ENCODE measurements at places on chromosomes 2 and 18.

DNA sequence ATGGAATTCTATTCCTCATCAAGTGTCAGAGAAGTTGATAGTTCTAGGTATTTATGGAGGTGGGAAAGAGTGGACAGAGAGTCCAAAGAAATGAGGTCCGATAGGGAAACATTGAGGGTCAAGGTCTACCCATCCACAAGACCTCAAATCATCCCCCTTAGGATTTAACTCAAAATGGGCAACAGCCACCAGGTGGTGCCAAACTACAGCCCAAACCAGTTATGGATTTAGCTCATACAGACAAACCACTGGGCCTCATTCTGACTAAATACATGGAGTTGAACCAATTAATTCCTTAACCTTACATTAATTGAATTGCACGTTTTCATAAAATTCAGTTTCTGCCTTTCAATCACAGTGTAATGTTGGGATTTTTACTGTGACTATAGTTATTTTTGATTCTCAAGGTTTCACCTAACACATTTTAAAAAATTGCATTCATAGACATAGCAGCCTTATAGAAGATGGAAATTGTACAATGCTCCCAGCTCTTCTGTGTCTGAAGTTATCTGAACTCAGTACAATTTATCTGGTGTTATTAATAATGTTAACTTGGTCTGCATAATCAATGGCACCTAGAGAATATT is 98.2 kb upstream of the HNMT start:
- DNase-seq: no peak

- no peak for DNase-seq
These were observed 4.6 kb downstream of the DOCK10 start for GRCh38 chr2:225037415-225038230.

- DNase-seq: no peak
These were observed 35.7 kb downstream of the NOL10 start for GRCh38 chr2:10654069-10654468.

DNA sequence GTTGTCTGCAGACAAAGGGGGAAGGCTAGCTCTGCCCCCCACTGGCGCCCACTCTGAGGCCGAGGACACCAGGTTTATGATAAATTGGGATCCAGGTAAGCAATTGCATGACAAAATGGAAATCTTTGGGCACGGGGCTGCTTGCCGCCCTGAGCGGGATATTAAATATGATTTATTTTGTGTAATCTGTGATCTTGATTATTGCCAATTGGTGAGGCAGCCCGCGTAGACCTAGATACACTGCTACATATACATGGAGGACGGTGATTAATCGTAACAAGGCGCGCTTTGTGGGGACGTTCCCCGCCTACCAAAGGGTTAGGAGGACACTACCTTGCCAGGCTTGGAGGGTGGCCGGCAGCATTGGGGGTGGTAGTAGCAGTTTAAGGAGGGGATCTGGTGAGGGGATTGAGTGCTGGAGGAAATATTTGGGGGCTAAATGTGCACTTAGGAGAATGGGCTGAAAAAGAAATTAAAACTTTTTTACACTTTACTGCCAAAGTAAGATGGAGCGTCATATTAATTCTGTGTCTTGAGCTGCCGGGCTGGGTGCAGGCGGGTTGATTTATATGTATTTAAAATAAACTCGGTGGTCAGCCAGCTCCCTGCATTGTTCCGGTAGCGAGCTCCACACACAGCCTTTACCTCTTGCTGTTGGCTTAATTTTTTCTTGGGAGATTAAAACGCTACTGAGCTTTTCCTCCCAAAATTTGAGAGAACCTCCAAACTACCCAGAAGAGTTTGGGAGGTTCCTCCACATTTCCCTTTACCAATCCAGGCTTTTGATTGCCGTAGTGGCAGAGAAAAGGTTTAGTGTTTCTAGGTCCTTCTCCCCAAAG is 4.1 kb downstream of the HOXD3 start:
- no peak for DNase-seq

GRCh38 chr18:2979871-2980790 is 32.8 kb downstream of the LPIN2 start:
- no peak for DNase-seq

GRCh38 chr2:47313728-47314127 is 89.2 kb upstream of the MSH2 start:
- DNase-seq: no peak

GRCh38 chr2:175126661-175127060 is 41.3 kb downstream of the ATF2 start:
- no peak for DNase-seq

DNA sequence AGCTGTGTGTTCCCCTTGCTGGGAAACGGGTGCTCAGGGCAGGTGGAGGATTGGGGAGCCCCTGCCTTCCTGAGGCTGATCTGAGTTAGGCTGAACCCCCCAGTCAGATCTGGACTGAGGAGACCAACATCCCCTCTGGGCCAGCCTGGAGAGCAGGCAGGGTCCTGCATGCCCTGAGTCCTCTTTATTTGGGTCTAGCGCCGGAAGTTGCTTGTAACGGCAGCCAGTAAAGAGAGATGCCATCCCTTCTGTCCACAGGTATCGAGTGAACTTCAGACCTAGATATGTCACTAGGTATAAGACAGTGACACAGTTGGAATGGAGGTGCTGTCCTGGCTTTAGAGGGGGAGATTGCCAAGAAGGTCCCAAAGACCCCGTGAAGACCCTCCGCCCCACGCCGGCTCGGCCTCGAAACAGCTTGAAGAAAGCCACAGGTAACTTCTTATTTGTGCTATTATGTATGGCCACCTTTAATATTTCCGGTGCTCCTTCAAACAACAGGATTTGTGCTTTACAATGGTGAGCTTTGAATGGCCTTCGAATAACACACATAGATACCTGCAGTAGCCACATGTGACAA is 38.0 kb downstream of the EMILIN2 start:
- DNase-seq: no peak

DNA sequence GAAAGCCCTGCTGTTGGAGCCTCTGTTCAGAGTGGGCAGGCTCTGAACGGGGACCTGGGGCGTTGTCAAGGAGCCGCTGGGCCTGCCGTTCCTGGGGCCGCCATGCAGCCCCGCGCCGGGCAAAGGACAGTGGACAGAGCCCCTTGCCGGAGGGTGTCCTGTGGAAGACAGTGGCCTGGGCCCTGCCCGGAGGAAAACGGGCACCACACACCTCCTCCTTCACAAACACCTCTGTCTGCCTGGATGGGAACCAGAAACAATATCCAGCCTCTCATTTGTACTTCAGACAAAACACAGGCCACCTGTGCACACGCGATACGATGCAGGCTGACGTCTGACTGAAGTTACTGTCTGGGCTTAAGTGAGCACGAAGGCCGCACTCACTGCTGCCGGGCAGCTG is 233.7 kb downstream of the TWIST2 start:
- no peak for DNase-seq

- no peak for DNase-seq
These were observed 22.0 kb upstream of the INHBB start for GRCh38 chr2:120323807-120324399.

DNA sequence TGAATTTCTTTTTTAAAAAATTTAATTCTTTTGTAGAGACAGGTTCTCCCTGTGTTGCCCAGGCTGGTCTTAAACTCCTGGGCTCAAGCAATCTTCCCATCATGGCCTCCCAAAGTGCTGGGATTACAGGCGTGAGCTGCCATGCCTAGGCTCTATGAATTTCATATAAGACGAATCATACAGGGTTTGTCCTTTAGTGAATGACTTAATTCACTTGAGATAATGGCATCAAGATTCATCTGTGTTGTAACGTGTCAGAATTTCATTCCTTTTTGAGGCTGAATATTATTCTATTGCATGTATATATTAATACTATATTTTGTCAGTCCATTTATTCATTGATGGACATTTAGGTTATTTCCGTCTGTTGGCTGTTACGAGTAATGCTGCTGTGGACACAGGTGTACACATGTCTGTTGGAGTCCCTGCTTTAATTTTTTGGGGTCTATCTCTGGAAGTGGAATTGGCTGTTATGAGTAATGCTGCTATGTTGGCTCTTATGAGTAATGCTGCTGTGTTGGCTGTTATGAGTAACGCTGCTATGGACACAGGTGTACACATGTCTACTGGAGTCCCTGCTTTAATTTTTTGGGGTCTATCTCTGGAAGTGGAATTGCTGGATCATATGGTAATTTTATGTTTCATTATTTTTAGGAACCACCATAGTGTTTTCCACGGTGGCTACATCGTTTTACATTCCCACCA is 210.6 kb downstream of the CAMKMT start:
- DNase-seq: no peak

GRCh38 chr2:3682811-3683210 is 20.6 kb upstream of the DCDC2C start:
- DNase-seq: no peak

DNA sequence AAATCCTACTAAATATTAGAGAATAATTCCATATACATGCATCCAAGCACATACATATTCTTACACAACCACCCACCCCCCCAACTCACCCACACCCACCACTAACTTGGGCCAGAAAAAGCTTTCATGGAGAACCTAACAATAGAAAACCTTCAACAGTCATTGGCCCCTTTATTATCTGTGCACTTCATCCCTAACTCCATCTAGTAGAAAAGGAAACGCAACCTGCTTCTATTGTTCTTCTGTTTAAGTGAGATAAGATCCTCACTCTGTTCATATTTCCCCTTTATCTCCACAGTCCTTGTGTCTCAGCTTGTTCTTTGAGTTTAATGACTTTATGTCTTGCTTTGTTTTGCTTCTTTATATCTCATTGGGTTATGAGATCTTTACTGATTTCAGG is 1740.2 kb upstream of the CELF4 start:
- no peak for DNase-seq

DNA sequence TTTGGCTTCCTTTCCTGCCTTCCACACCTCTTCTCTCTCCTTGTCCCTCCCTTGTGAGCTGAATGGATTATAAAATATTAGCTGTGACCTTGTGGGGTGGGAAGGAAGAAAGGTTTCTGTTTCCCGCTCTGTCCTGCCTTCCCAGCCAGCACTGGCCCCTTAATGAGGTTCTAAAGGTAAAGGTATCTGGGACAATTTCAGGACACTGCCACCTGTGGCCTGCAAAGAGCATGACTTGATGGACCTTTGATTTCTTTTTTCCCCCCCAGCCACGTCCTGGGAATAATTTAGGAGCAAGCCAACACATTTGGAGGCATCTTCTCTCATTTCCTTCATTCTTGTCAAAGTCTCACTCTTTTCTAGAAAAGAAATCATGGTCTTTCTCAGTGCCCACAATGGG is 246.7 kb upstream of the EPAS1 start:
- no peak for DNase-seq

DNA sequence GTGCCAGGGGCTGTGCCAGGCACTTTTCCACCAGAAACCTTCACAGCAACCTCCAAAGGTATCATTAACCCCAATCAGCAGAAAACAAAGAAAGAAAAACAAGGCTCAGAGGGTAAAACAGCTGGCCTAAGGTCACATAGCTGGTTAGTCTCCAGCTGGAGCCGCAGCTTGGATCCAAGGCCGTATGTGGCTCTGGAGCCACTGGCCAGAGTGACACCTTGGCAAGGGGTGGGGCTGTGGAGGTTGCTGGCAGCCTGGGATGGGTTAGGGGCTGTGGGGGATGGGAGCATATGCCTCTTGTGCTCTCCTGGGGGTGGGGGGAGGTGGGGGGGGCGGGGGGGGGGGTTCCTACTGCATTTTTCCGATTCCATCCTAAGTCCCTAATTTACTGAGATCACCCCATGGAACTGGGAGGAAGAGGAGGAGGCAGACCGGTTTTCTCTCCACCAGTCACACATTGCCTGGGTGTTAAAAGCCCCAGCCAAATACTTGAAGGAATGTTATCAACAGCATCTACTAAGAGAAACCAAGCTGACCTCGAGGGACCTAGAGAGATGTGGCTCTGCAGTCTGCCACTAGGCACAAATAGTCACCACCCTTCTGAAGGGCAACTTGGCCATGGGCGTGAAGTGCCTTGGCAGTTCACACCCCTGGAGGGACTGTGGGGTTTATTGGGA is 8.0 kb downstream of the HAAO start:
- DNase-seq: no peak

DNA sequence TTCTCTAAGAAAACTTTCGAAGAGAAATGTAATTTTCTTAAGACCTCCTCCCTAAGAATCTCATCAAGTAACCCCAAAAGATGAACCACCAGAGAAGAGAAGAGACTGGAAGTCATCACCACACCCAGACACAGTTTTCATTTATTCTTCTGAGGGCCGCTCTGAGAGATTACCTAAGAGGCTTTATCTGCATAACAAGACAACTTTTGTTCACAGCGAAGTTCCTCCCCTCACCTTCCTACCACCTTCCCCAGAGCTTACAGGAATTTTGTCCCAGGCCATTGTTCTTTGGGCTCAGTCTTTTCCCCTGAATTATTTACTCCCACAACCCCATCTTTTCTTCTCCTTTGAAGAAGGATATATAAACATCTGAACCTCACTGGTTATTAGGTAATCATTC is 92.8 kb downstream of the AKAIN1 start:
- DNase-seq: no peak

GRCh38 chr2:72917138-72917876 is at the start of gene EMX1:
Gene EMX1, plus strand, starts transcription at chr2:72917519. Its CDS starts 334 bp downstream, at chr2:72917853.
- peak; percentile 3 for DNase-seq

- no peak for DNase-seq
These were observed 37.6 kb downstream of the RMC1 start for GRCh38 chr18:23540867-23541266.

- DNase-seq: no peak
These were observed 190.4 kb upstream of the CRIM1 start for GRCh38 chr2:36165132-36165531.

DNA sequence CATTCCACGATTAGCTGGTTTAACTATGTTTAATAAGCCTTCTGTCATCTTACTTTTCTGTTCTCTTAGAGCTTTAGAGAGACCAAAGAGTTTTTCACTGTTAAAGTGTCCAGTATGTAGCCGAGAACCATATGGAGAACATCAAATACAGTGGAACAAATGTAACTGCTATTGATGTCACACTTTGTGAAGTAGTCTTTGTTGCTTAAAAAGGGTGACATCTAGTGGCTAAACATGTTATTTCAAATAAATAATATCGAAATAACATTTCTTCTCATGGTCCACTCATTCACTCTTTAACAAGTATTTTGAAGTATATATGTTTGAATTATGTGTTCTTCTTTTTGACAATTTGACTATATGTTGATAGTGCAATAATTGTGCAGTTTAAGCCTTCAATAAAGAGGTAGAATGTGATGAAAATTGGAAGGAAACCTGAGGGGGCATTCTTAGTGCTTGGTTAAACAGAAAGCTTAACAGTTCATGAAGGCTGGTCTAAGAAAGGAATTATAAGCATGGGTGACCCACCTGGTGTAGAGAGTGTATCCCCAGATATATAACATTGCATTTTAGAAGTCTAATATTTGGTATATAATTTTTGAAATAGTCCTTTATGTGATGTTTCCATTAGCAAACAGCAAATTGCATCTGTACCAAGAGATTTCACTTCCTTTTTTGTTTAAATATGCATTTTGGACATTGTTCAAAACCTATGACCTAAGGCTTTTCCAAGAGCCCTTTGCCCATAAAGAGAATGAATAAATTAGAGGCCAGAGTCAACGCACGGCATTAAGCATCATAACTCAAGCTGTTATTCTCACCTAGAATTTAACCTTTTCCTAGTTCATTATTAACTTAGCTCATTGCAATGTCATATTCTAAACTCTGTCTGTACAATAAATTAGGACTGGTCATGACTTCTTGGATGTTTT is 112.1 kb downstream of the KYNU start:
- DNase-seq: no peak

GRCh38 chr2:136997557-136997956 is 232.2 kb downstream of the THSD7B start:
- no peak for DNase-seq
